Activated CD4-positive, alpha-beta T cell treated with anti-CD3 and anti-CD28 coated beads, Interleukin-2, amount 50 U/mL, for 4 hours (primary cell): ENCODE measurements at places on chromosomes 2 and 18.

DNA sequence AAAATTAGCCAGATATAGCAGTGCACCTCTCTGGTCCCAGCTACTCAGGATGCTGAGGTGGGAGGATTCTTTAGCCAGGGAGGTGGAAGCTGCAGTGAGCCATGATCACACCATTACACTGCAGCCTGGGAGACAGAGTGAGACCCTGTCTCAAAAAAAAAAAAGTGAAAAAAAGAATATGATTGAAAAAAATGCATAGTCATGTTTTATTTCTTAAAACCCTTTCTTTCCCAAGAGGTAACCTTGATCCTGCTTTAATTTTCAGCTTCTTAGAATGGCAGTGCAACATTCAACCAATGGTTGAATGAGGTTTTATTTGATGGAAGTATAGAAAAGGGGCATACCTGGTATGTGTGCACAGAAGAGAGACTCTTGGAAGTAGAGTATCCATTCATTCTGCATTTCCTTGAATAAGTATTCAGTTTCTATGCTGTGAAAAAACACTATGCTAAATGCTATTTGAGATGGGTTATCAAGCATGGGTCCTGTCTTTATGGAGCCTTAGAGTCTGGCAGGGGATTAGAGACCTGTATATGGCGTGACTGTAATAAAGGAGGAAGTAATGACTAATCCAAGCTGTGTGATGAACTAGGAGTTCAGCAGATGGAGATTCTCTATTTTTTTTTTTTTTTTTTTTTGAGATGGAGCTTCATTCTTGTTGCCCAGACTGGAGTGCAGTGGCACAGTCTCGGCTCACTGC is 146.3 kb downstream of the WDSUB1 start:
- DNase-seq = no peak

DNA sequence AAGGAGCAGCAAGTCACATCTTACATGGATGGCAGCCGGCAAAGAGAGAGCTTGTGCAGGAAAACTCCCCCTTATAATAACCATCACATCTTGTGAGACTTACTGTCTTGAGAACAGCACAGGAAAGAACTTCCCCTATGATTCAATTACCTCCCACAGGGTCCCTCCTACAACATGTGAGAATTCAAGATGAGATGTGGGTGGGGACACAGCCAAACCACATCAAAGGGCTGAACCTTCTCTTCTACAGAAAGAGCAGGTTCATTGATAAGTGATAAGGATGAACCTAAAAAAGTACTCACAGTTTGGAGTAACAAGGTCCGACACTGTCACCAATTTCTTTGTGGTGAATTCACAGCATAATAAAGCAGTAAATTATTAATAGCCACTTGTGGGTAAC is 422.2 kb upstream of the FSIP2 start:
- DNase-seq = no peak

DNA sequence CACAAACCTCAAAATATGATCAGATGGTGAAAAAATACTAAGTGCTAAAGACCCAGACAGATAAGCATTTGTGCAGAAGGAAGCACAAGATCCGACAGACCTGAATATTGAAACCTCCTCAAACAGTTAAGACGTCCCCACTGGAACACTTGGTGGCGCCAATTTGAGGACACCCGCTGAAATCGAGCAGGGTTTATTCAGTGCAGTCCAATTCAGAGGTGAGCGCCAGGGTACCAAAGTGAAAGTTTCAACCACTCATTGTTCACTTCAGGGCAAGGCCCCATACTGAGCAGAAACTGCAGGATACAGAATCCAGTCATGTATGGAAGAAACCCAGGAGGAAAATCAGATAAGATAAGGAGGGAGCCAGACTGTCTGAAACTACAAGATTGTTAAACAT is 417.6 kb downstream of the LRRTM4 start:
- DNase-seq = no peak

DNA sequence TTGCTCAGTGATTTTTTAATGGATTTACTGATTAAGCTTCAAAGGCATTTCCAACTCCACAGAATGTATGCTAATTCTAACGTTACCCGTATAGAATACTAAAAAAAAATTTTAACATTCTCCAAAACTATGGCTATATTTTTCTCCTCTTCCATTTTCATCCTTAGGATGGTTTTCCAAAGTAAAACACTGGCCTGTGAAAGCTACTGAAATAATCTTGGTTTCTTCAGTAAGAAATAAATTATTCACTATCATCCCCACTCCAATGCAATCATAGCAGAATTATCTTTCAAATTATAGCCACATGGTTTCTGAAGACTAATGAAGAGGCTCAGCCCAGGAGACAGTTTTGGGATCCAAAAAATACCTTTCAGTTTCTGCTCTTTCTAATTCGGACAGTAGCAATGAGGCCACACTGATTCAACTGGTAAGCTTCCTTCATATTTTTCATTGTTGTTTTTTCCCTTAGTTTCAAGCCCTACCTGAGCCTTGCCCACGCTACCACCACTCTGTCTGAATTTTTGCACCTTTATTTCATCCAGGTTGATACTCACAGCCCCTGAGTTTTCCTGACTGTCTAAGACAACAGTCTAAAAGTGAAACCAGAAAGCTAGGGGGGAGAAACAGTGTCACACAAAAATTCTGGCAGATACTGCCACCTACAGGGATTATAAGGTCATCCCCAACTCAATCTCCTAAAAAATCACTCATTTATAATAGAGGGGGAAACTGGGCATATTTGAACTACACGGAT is 887.9 kb downstream of the NRXN1 start:
- DNase-seq = no peak

GRCh38 chr2:174192664-174193063 is 55.7 kb downstream of the OLA1 start:
- no peak for DNase-seq

- DNase-seq = peak; percentile 66
Observed at GRCh38 chr2:95159690-95160449, at the start of gene ZNF514. Gene ZNF514, minus strand, starts transcription at chr2:95159848. Its CDS starts 6,595 bp downstream, at chr2:95153253.

GRCh38 chr2:45269149-45269793 is 260.0 kb upstream of the SIX2 start:
- DNase-seq = no peak

DNA sequence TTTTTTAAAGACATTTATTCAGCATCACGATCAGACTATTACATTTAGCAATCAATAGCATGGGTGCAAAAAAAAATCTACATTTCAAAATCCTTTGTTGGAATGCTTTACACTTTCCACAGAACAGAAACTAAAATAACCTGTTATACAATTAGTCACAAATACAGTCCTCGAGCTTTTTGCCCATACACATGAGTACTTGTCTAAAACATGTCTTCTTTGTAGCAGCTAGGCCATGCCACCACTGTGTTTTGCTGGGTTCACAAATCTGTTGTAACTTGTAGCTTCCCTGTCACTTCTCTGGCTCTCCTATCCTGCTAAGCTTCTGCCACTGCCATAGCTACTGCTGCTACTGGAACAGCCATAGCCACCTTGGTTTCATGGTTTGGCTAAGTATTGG is 24.4 kb upstream of the ADAM23 start:
- no peak for DNase-seq

DNA sequence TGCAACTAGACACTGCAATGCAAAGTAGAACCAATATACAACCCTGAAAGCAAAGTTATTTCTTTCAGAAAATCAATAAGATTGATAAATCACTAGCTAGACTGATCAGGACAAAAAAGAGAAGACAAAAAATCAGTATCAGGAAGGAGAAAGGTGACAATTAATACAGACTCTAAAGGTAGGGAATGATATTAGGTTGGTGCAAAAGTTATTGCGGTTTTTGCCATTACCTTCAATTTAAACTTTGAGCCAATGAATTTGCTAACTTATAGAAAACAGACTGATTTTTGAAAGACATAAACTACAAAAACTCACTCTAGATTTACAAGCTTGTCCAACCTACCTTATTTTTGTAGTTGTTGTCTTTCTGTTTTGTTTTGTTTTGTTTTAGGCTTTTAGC is 30.5 kb upstream of the MRPS9 start:
- DNase-seq = no peak
